ENCODE measurements at places on chromosomes 3 and 15.

GRCh38 chr3:185283374-185283935, 29.6 kb upstream of the EHHADH start:
- DNase-seq: no peak

DNA sequence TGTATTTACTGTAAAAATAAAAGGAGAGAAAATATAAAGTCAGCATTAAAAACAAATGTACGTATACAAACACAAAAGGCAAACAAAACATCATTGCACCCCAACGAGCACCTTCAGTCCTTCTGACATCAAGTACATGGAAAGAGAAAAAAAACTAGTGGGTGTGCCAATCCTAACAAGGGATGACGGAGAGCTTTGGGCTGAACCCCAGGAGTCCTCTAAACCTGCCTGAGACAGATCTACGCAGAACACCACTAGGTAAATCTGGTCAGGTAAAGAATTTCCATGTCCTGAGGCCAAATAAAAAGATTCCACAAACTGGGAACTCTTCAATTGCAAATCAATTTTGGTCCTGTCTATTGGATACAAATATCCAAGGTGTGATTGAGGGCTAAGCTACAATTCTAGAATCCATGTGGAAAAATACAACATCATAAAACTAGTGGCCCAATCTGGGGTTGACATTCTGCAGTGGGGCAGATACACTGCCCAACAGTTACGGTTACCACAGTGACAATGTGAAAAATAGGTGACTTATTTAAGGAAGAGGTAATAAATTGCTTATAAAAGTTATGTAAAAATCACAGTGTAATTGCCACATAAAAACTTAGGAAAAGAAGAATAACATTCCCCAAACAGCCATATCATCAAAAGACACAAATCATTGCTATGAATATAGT, 14.2 kb downstream of the IFT80 start:
- no peak for DNase-seq

- no peak for DNase-seq
Measured at GRCh38 chr15:27170851-27171250, 199.9 kb downstream of the GABRG3 start.

DNA sequence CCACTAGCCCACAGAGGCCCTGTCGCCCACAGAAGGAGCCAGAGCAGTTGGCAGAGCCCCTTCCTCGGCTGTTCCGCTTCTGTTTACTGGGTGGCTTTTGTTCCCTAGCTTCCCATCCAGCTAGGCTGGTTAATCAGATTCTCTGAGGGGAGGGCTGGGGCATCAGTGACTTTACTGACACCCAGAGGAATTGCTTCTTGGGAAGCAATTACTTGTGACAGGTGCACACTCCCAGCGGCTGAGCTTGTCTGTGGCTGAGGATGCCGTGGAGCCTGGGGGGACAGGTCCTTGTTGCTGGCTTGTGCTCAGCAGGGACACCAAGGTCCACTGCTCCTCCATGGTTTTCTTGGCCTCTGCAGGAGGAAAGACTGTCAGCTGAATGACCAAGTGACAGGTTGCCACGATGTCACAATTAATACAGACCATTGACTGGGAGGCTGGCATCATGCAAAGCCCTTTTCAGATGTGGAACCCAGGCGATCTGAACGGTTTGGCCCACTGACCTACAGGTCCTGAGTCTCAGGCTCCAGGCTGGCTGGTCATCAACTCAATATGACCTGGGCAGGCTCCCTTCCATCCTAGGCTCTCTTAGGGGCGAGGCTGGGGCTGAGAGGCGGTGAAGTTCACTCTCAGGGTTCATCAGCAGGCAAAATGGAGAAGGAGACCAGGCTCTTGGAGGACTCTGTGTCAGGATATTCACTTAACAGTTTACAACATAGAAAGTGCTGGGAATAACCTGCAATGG, 31.8 kb upstream of the SFMBT1 start:
- no peak for DNase-seq

- no peak for DNase-seq
Measured at GRCh38 chr3:37295925-37296324, 121.5 kb upstream of the LRRFIP2 start.

DNA sequence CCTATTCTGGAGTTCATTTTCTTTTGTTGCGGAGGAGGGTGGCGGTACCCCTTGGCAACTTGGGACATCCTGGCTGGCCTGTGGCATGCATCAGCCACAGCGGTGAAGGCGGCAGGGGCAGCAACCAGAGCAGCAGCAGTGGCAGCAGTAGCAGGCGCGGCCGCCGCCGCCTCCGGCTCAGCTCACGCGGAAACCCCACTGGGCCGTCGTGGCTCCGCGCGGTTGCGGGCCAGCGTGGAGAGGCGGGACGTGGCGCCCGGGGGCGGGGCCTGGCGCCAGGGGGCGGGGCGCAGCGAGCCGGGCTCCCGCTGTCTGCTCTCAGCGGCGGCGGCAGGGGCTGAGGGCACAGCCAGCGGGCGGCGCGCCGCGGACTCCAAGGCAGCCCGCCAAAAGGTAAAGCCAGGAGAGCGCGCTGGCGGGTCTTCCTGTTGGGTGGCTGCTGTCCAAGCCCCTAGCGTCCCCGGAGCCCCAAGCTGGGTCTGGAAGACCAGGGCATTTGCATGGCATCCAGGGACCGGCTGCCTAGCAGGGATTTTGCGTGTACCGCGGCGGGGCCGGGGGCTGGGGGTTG, 334.4 kb upstream of the THRB start:
- peak; percentile 31 for DNase-seq

DNA sequence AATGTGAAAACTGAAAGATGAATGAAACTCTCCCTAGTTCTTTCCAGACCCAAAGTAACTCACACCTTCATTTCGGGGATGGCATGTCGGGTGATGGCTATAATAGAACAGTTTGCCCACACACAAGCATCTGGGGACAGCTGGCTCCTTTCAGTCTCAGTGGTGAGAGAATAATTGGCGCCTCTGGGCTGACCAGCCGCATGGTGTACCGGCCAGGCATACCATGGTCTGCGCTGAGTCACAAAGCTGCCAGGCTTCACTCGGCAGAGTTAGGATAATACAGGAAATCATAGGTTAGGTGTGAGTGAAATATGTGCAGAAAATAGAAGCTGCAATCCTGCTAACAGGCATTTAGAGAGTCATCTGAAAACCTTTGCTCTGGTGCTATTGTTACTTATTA, 80.4 kb upstream of the IGF1R start:
- DNase-seq: no peak

DNA sequence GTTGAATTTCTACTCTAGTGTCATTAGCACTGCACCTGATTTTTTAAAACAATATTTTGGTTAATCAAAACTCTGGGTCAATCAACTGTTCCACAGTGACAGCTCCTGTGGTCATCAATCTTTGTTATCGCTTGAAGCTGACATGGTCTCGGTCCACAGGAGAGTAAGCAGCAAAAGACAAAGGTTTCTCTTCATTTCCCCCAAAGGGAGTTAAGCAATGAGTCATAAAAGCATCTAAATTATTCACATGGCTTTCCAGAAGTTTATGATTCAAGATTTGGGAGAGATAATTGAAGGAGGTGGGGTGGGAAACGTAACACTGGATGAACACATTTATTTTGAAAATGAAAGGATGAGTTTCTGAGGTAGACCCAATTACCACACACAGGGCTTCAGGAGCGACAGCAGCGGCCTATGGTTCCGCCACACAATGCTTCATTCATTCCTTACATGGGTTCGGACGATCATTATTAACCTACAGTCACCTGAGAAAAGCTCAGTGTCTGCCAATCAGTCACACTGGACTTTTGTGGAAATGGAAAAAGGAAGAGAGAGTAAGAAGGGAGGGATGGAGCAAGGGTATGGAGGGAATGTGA, 505.1 kb downstream of the FHIT start:
- DNase-seq: no peak

DNA sequence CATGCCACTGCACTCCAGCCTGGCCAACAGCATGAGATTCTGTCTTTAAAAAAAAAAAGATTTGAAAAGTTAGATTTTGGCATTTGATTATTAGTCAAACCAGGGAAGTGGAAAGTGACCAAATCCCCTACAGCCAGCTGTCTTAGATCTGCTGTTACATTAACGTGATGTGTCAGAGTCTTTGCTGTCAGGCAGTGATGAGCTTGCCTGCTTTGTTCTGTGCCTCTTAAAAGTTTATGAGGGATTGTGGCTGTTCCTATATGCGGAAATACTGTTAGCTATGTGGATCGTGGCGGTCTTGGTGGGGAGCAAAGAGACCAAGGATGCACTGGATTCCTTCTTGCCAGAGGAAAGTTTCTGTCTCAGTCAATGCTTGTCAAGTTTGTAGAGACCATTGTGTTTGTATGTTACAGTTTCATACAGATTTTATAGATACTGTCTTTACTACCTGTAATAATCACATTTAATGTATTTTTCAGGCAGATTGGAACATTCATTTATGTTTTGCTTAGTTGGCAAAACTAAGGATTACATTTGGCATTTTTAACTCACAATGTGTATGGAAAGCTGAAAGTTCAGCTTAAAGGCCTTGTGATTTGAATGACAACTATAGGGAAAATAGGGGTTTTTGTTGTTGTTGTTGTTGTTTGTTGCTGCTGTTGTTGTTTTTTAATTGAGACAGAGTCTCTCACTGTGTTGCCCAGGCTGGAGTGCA, 137.4 kb downstream of the VPS8 start:
- DNase-seq: no peak

- no peak for DNase-seq
Measured at GRCh38 chr3:189239616-189240015, 67.8 kb downstream of the TPRG1 start.
